Panc1 (cell line): ENCODE measurements at places on chromosomes 5 and 9. TPM values are rescaled to one million over a fixed set of nuclear protein-coding genes. Genes with fewer than 3 reads are reported as not detected.

- no peak for DNase-seq
These were observed 20.5 kb downstream of the ERAP2 start for GRCh38 chr5:96896806-96897205.

DNA sequence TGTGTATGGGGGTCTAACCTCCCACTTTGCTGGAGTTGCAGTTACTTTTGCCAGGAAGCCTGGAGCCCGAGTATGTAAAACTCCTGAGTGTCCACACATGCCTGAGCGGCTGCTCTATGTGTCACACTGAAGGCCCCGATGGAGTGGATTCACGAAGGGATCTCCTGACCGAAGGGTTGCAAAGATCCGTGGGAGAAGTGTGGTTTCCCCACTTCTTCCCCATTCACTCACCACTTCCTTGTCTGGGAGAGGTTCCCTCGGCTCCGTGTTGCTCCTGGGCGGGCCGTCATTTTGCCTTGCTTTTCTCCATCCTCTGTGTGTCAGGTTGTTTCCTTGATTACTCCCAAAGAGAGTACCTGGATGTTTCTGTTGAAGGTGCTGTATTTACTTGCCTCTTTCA, 16.2 kb upstream of the IL3 start:
- no peak for DNase-seq

DNA sequence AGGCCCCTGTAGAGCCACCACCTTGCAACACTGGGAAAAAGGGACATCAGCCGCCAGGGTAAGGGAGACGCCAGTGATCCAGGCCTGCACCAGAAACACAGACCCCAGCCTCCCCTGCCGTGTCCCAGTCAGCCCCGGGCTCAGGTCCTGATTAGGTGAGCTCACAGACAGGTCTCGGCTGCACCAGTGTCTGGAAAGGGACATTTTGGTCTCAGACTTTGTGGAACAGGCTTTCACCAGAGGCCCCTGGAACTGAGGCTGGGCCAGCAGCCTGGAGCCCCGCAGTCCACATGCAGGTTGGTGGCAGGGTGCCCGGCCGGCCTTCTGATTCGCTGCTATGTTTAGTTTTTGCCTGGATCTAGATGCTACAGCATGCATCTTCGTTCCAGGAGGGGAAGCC, 369.0 kb upstream of the IRX4 start:
- DNase-seq, result no peak

GRCh38 chr9:27181381-27181780, 72.4 kb downstream of the TEK start:
- DNase-seq, result no peak

DNA sequence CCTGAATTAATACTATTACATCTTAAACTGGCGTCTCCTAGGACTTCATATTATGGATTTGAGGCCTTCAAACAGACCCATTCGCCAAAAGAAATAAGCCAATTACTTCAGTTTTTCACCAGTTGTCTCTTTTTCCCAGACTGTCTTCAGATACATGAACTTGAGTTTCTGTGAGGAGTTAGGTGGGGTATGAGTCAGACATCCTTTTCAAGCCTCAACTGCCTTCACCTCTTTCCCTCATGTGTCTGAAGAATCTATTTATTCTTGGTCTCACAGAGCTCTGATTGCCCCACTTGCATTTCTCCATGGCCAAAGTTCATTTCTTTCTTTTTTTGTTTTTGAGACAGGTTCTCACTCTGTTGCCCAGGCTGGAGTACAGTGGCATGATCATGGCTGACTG, 12.5 kb downstream of the WNT8A start:
- no peak for DNase-seq

- DNase-seq, result no peak
These were observed 7.2 kb upstream of the LMNB1 start for GRCh38 chr5:126769703-126770102.

DNA sequence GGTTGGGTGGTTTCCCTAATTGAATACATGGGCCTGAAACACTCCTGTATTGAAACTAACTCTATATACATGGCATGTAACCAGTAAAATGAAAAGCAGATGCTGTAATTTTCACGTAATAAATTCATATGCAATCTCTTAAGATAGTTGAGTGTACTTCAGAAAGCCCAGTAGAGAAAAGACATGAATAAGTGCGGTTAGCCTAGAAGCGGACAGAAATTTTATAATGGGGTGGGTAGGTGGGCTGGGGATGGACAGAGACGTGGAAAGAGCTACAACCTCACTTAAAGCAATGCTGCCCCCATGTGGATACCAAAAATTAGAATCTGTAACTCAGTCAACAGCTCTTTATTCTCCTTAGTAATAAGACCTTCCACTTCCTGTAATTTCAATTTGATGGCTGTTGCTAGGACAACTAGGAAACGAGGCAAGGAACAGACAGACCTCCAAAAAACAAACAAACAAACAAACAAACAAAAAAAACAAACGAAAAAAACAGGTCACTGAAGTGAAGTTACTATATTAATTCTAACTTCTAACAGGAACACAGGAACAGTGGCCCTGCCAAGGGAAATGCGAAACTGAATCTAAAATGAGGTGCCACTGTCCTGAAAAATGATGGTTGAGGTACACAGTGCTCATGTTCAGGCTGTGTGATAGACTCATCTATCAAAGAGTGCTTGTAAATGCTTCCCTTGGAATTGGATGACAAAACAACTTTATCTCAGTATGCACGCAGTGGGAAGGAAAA, 103.4 kb upstream of the GNA14 start:
- no peak for DNase-seq

- DNase-seq, result no peak
These were observed 141.0 kb downstream of the AGTPBP1 start for GRCh38 chr9:85600675-85601263.

DNA sequence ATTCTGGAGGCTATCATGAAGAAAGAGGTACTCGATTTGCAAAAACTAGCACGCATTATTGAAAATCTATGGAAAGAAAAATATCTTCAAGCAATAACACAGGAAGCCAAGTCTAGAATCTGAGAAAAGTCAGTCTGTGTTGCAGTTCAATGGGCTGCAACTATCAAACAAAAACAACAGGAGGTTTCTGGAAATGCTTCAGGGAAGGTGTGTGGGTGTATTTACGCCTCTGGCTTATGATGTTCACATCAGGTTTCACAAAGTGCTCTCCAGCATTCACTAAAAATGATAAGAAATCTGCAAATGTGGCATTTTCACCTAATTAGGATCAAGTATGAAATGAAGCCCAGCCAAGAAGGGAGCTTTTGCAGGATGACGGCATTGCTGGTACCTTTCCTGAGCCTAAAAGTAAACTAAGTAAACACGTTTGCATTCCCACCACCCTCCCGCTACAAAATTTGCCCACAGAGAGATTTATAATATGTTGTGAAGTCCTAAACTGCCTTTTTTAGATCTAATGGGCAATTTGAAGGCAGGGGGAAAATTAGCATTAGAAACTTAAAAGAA, 146.4 kb downstream of the GABRB2 start:
- DNase-seq, result no peak

DNA sequence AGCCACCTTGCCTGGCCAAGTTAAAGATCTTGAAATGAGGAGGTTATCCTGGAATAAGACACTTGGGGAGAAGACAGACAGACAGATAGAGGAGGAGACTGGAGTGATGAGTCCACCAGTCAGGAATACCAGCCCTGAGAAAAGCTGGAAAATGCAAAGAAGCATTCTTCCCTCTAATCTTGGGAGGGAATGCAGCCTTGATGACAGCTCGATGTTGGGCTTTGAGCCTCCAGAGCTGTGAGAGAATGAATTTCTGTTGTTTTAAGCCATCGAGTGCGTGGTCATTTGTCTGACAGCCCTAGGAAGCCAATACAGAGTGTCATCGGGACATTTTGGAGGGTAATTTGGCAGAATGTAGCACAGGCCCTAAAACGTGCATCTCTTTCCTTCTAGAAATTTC, 199.1 kb upstream of the IER5L start:
- no peak for DNase-seq

GRCh38 chr9:9214066-9214465, 1398.7 kb downstream of the PTPRD start:
- no peak for DNase-seq

GRCh38 chr9:89305868-89306267, 5.1 kb upstream of the CKS2 start:
- no peak for DNase-seq

- DNase-seq, result no peak
These were observed 93.9 kb downstream of the CD180 start for GRCh38 chr5:67102708-67103107.

DNA sequence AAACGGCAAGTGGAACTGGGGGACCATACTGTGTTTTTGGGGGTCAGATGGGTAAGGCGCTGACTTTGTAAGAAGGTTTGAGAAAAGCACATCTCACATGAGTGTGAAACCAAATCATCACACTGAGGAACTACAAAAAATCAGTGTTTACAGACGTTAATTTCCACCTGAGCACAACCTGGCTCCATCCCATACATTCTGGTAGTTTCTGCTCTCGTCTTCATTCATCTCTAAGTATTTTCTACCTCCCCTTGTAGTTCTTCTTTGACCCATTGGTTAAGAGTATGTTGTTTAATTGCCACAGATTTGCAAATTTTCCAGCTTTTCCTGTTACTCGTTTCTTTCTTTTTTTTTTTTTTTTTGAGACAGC, 8.9 kb upstream of the DPP7 start:
- DNase-seq, result no peak

GRCh38 chr9:35495984-35496383, 6.1 kb downstream of the RUSC2 start:
- DNase-seq, result no peak

- DNase-seq, result no peak
These were observed 179.2 kb downstream of the RFK start for GRCh38 chr9:76215066-76215465.

DNA sequence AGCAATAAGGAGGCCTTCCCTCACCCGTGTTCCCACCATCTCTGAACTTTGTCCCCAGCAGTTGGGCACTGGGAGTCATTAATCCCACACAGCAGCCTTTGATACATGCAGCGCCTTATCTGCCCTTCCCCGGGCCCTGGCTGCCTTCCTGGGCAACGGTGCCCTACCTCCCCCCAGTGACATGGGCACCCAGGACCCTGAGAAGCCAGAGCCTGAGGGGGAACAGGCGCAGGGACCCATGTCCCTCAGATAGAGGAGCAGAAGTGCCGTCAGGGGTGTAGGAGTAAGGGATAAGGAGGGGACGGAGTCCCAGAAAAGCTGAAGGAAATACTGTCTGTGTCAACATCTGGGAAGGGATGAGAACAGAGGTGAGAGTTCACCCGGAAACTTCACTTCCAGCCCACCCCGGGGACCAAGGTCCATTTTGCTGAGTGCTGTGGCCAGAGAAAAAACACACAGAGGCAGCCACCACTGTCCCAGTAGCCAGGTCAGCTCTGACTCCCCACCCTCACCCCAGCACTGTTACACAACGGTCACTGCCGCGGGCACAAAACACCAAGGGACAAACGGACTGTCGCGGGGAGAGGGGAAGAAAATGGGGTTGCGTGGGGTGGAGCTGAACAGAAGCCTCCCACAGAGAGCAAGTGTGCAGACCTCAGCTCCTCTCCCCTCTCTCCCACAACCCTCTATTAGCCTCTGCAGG, 3.8 kb downstream of the PCDH1 start:
- no peak for DNase-seq

- DNase-seq, result no peak
These were observed 41.8 kb upstream of the KDM4C start for GRCh38 chr9:6715755-6716643.

DNA sequence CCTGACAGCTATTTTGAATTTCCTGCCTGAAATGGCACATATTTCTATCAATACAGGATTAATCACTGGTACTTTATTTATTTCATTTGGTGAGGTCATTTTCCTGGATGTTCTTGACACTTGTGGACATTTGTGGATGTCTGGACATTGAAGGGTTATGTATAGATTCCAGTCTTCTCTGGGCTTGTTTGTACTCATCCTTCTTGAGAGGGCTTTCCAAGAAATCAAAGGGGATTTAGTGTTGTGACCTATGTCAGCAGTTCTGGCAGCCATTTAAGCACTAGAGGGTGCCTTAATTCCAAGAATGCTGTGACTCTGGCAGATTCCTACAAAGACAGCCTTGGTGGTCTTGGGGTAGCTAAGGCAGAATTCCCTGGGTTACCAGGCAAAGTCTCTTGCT, 259.7 kb downstream of the CSNK1G3 start:
- DNase-seq, result no peak

DNA sequence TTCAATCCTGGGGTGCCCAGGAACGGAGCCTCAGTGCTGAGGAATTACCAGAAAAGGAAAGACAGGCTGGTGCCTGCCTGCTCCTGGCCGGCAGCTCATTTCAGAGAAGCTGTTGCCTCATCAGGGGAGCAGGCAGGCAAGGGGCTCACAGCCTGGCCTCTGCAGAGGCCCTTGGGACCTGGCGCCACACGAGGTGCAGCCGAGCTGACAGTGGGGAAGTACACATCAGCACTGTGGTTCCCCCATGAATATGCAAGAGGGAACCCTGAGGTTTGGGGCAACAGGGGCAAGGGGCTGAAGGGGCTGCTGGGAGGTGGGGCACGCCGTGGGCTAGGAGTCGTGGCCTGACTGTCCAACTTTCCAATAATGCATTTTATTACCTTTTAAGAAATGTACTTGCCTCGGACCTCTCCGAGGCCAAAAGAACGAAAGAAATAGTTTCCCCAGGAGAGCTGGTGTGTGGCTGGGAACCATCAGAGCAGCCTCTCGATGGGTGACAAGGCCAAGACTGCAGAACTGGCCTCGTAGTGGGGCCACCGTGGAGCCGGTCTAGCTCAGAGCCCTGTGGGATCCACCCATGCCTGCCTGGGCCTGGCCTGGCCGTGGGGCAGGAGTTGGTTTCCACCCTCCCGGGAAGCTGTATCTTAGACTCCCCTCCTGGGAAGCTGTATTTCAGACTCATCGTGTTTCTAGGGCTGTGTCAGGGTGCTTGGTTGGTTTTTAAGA, 198.6 kb downstream of the PAX5 start:
- DNase-seq, result no peak

GRCh38 chr5:73122875-73123810, 2.8 kb downstream of the TMEM171 start:
- DNase-seq, result no peak

DNA sequence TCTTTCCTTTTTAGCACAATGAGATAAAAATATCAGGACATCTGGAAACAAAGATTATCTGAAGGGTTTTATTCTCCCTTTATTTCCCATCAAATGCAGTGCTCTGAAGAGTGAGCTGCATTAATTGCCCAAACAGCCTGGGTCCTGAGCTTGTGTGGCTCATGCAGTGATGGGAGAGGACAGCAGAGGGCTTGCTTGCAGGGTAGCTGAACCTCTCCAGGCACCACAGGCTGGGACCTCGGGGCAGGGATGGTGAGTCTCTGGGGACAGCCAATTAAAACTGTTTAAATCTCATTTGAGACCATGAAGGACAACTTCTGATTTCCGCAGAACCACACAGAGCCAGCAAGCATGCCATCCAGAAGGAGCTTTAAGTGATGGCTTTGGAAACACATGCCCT, 71.2 kb downstream of the PLAC8L1 start:
- DNase-seq, result no peak

GRCh38 chr9:130885484-130886375, 10.9 kb downstream of the QRFP start:
- no peak for DNase-seq

Gene SPAAR
- total RNA-seq, result not detected

Gene SYK
- 0.28 TPM for total RNA-seq

Gene ANKRD34B
- total RNA-seq, result 0.10 TPM

Gene ANKRD18B
- total RNA-seq, result 7.3 TPM

Gene PLAC8L1
- total RNA-seq, result 0.49 TPM

Gene RANBP3L
- total RNA-seq, result 0.28 TPM

Gene SPIN1
- total RNA-seq, result 76.9 TPM

Gene CNTLN
- total RNA-seq, result not detected

Gene NPR3
- 0.10 TPM for total RNA-seq

Gene EIF4EBP3
- 8.6 TPM for total RNA-seq

Gene GNA14
- total RNA-seq, result 0.15 TPM

Gene FRMPD1
- total RNA-seq, result 0.21 TPM

Gene SPTAN1
- total RNA-seq, result 229 TPM

Gene CDHR2
- total RNA-seq, result 0.72 TPM
